ENCODE measurements at places on chromosomes 1 and 21.

GRCh38 chr1:25066256-25066655, 136.2 kb upstream of the RUNX3 start:
- DNase-seq: no peak

GRCh38 chr1:203239526-203240305, 10.2 kb upstream of the CHIT1 start:
- no peak for DNase-seq

DNA sequence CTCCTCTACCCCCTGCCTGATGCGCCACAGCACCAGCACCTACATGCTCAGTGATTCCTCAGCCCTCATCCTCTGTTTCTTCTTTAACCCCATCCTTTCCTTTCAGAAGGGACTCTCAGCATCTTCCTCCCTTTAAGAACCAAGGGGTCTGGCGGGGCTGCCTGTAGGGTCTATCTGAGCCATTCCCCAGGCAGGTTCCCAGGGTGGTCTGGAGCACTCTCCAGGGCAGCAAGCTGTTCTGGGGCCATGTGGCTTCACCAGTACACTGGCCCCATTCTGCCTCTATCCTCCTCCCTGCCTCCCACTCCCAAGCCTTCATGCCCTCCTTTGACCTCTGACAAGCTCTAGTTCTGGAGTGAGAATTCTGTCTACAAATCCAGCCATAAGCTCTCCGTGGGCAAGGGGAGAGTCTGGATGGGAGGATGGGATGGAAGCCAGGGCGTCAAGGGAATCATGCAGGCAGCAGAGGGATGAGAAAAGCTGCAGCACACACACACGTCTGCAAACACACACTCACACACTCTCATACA, 10.4 kb downstream of the BATF3 start:
- DNase-seq: no peak

DNA sequence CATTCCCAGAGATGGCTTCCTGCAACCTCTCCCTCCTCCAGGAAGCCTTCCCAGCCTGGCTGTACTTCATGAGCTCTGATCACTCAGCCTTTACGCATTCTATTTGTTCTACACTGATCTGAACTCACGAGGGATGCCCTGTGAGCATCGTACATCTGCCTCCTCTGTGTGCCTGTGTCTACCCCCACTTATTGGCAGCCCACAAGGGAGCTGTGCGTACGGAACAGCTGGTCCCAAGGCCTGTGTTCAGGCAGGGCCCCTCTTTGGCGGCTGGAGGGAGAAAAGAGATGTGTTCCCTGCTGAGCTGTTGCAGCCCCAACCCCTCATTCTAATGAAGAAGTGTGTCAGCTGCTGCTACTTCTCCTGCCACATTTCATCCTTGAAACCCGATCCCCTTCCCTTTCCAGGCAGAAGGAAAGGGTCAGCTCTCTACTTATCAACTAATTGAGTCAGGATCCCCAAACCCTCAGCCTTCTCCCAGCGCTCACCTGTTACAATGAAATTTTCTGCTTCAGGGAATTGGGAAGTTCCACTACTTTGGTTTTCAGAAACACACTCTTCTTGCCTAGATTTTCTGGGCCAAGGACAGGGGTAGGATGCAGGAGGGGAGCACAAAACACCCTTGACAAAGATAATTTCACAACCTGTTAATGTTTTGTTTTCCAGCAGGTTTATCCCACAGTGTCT, 3.2 kb downstream of the INKA2 start:
- DNase-seq: no peak

GRCh38 chr1:205706601-205707502, 26.5 kb upstream of the SLC45A3 start:
- DNase-seq: no peak
